BE2C (cell line): ENCODE measurements at places on chromosomes 2 and 18.

- DNase-seq = no peak
Observed at GRCh38 chr2:234436482-234436837, 60.4 kb downstream of the ARL4C start.

- DNase-seq = no peak
Observed at GRCh38 chr18:61827591-61827990, 65.2 kb downstream of the RNF152 start.

DNA sequence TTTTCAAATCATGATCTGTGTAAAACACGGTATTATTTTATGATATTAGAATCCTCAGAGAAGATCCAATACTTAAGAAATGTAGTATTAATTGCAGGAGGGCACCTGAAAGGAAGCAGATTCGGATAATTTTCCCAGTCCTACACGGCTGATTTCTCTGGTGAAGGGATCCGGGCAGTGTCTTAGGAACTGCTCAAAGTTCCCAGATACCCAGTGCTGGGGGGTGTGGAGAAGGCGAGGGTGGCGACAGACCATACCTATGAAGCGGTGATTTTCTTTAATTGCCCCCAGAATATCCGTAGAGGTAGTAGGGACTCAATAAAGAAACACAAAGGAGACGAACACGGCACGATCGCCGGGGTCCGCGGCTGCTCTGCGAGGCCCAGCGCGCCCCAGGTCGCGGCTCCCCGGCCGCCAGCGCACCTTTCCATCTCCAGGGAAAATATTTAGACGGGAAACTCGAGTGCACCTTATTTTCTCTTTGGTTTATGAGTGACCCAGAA lies 1.4 kb upstream of the SOX11 start:
- no peak for DNase-seq

- DNase-seq = no peak
Observed at GRCh38 chr2:152083202-152083875, 15.5 kb downstream of the CACNB4 start.

GRCh38 chr2:235268535-235268934 lies 225.3 kb upstream of the AGAP1 start:
- DNase-seq = no peak

- no peak for DNase-seq
Observed at GRCh38 chr2:48423376-48423775, 106.6 kb upstream of the STON1 start.

DNA sequence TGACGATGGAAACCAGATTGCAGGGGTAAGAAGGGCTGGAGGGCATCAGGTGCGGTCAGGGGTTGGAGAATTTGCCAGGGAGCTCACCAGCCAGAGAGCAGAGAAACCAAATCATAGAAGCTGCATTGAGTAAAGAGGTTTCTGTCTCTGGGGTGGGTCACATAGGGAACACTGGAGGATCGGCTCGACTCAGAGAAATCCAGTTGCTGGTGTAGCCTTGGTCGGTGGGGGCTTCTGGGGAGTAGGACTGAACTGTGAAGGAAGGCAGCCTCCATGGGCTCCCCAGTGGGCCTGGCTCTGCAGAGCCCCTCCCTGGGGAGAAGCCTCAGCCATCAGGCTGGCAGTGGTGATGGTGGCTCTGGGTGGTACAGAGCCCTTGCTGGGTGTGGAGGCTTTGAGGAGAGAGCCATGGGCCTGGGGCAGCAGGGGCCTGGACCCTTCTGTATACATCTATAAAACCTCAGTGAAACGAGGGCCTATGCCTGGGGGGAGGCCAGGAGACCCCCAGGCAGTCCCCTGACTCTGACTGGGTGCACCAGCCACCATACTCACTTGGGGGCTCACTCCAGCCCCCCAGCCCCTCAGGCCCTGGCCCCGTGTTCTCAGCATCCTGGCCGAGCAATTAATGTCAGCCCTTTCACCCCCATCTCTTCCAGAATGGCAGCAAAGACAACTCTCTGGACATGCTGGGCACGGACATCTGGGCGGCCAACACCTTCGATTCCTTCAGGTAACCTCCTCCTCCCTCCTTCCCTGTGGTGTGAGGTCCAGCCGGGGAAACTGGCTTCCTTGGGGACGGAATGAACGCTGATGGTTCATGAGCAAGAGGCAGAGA lies 124.5 kb downstream of the CTIF start:
- no peak for DNase-seq

- no peak for DNase-seq
Observed at GRCh38 chr2:36677996-36678605, 18.4 kb upstream of the VIT start.

GRCh38 chr2:42796427-42797248 lies 4.3 kb upstream of the HAAO start:
- no peak for DNase-seq

- peak; percentile 83 for DNase-seq
Observed at GRCh38 chr2:136025057-136025973, 39.9 kb upstream of the DARS1 start.

DNA sequence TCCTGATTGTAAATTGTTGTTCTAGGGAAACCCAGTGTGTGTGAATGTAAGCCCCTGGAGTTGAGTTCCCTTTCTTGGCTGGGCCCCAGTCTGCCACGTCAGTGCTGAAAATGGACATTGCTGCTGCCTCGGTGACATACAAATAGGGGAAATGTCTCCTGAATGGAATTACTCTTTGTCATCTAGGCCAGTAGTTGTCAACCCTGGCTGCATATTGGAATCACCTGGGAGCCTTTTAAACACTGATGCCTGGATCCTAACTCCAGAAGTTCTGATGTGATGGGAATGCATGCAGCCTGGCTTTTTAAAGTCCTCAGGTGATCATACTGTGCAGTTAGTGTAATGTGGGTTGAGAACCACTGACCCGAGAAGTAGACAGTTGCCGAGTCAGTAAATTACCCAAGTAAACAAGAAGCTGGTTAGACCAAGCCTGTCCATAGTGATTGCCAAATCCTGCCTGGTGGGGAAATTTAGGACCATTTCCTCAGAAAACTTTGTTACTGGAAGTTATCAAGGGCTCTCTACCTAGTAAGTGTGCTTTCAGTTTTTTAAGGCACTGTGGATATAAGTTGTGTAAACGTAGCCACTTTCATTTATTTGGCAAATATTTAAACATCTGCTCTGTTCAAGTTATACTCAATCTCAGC lies 27.6 kb upstream of the IL1R1 start:
- DNase-seq = no peak

DNA sequence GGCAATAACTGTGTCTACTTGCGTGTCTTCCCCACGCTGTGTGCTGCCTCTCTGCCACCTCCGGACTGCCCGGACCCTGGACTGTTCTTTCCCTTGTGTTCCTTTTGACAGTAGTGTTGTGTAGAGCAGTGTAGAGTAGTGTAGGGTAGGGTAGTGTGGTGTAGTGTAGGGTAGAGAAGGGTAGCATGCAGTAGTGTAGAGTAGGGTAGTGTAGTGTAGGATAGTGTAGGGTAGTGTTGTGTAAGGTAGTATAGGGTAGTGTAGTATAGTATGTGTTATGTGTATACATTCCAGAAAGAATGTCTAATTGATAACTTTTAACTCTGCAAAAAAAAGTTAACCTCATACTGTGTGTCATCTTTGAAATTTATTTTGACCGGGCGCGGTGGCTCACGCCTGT lies 49.7 kb upstream of the ZNF236 start:
- no peak for DNase-seq

DNA sequence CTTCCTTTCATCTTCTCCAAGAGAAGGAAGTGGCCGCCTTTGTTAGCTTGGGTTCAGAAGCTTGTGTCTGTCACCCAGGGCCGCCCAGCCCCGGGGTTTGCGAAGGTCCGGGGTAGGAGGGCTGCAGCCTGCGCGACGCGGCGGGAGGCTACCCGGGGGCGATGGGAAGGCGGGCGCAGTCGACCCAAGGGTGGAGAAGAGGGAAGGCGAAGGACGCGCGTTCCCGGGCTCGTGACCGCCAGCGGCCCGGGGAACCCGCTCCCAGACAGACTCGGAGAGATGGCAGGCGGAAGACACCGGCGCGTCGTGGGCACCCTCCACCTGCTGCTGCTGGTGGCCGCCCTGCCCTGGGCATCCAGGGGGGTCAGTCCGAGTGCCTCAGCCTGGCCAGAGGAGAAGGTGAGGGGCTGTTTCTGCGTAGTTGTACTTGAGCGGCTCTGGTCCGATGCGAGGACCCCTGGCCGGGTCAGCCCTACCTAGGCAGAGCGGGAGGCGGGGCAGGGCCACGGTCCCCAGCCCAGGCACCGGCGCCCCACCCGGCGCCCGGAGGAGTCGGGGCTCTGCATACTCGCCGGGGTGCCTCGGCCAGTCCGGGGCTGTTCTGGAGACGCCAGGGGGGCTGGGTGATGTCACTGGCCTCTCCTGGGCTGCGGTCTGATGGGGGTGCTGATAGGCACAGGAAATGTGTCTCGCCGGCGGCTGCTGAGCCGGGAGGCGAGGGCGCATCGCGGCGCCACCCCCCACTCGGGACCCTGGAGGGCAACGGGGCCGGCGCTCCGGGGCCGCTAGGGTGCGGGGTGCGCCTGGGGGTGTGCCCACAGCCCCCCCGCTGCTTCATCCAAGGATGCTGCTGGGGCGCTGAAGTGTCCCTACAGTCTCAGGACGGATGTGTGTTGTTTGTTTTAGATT lies at the start of gene QPCT:
Gene QPCT, plus strand, starts transcription at position 178 of the 909 bp plus-strand sequence. Its CDS starts 102 bp downstream, at position 280.
- DNase-seq = peak; percentile 42

DNA sequence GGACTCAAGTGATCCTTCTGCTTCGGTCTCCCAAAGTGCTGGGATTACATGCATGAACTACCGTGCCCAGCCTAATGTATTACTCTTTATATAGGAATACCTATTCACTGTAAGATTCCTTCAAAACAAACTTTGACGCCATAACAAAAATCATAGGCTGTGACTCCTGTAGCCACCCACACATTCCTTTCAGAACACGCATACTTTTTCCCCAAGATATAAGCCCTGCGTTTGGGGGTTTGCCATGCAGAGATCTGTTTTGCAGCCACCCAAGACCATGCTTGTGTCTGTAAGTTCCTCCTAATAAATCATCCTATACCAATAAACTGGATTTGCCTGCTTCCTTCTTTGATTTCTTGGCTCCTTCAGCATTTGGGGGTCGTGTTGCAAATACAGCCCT lies 46.0 kb upstream of the STON1 start:
- no peak for DNase-seq

- DNase-seq = no peak
Observed at GRCh38 chr18:62179213-62179612, 7.6 kb downstream of the PIGN start.

DNA sequence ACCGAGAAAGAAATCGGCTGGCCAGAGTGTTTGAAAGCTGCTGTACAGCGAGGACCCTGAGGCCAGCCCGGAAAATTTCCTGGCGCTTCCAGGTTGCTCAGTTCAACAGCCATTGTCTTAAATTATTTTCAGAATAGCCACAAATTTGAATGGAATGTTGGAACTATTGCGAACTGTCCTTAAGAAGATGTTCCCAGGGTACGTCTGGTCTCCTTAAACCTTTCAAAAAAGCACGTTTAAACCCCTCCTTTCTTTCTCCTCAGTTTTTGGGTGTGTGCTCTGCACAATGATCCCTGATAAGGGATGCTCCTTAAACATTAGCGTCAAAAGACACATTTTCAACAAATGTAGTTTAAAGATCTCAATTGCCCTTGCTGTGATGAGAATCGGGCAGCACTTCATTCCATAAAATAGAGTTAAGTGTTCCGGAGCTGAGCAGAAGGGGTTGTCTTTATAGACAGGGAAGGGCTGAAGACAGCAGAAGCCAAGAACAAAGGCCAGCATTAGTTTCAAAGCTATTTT lies 14.5 kb upstream of the LPIN2 start:
- no peak for DNase-seq
